COLO829 (cell line): ENCODE measurements at places on chromosomes 12 and 14.

- no peak for DNase-seq
These were observed 8.1 kb upstream of the CYP46A1 start for GRCh38 chr14:99675951-99676350.

GRCh38 chr12:122411537-122411936 lies 10.9 kb downstream of the CLIP1 start:
- no peak for DNase-seq

- DNase-seq, result no peak
These were observed 3.0 kb upstream of the PLEKHG6 start for GRCh38 chr12:6307529-6307928.

- DNase-seq, result no peak
These were observed 2.5 kb downstream of the FUT8 start for GRCh38 chr14:65414961-65415589.

DNA sequence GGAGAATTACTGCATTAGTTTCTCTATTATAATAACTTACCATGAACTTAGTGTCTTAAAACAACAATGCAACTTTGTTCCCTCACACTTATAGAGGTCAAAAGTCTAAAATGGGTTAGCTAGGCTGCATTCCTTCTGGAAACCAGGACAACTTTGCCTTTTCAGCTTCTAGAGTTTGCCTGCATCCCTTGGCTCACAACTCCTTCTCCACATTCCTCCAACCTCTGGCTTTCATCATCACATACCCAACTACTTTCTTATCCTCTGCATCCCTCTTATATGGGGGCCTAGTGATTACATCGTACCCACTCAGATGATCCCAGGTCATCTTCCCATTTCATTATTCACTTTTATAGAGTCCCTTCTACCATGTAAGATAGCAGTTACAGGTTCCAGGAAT lies 251.1 kb downstream of the C12orf50 start:
- DNase-seq, result no peak

DNA sequence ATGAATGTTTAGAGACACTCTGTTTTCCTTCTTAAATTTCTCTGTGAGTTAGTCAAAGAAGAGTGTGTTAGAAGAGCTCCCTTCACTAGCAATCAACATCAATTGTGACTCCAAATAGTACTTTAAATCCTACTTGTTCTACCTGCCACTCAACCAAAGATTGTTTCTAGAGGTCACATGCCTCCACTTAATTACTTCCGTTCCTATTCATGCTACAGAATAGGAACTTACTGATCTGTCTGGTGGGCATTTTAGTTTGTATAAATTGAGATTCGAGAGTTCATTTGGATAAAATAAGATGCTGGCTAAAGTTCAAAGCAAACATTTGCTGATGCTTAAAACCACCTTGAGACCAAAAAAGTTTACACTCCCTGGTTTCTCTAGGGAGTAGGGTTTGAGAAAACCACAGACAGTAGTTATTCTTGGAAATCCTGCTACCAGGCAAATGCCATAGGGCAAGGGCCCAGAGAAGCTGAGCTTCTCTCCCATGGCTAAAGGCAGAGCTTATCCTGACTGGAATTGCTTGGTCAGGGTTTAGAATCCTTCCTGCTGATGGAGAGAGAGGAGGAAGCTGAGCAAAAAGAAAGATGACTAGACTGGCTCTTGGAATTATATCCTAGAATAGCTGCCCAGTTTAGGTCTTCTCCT lies 389.6 kb upstream of the ATP2B1 start:
- no peak for DNase-seq

DNA sequence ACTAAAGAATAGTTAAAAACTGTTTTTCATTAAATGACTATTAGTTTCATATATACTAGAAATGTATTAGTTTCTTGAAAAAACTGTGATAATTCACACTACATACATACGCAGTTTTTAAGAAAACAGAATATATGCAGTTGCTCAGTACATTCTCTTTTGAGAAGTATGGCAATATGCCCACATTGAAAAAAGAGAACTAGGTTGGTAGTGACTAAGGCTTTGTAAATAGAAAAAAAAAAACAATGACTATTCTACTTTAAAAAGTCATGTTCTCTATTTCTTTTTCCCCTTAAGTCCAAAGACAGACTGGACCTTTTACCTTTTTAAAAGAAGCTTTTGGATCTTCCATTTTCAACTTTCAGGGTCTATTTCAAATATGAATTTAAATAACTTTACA lies 25.0 kb downstream of the SNX6 start:
- no peak for DNase-seq

- DNase-seq, result no peak
These were observed 131.3 kb downstream of the ZFP36L1 start for GRCh38 chr14:68661226-68662225.

GRCh38 chr12:116582610-116583009 lies 23.4 kb downstream of the MAP1LC3B2 start:
- DNase-seq, result peak; percentile 72

- peak; percentile 62 for DNase-seq
These were observed 50.2 kb downstream of the KCNK13 start for GRCh38 chr14:90111895-90112534.

- DNase-seq, result no peak
These were observed 338.5 kb downstream of the FSCB start for GRCh38 chr14:44168566-44168965.

- DNase-seq, result peak; percentile 51
These were observed at the start of gene PPP4R4 for GRCh38 chr14:94173885-94174603. PPP4R4 (plus strand) TSS chr14:94174322; CDS start chr14:94174466, 144 bp downstream.

DNA sequence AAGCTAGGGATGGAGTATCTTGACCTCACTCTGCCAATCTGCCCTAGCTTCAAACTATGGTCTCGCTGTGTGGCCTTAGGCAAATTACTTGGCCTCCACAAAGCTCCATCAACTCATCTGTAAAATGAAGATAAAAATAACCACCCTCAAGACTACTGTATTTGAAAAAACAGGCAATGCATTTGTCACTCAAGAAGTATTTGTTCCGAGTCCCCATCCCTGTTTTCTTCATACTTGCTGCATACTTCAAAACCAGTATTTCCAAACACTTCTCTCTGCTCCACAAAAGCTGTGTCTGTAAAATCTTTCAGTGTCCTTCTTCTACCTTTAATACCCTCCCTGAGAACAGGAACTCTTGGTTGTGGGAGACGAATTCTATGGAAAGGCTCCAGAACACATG lies 47.9 kb downstream of the GTF2A1 start:
- no peak for DNase-seq

DNA sequence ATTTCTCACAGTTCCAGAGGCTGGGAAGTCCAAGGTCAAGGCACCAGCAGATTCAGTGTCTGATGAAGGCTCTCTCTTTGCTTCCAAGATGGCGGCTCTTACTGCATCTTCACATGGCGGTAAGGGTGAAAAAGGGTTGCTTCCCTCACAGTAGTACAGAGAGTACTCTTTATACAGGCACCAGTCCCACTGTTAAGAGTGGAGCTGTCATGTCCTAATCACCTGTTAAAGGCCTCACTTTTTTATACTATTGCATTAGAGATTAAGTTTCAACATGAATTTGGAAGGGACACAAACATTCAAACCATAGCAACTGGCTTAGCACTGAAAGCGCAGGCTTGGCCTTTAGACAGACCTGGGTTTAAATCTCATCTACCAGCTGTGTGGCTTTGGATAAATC lies 50.0 kb upstream of the TCL1A start:
- no peak for DNase-seq

GRCh38 chr12:31773867-31774266 lies 45.0 kb upstream of the AMN1 start:
- DNase-seq, result no peak

DNA sequence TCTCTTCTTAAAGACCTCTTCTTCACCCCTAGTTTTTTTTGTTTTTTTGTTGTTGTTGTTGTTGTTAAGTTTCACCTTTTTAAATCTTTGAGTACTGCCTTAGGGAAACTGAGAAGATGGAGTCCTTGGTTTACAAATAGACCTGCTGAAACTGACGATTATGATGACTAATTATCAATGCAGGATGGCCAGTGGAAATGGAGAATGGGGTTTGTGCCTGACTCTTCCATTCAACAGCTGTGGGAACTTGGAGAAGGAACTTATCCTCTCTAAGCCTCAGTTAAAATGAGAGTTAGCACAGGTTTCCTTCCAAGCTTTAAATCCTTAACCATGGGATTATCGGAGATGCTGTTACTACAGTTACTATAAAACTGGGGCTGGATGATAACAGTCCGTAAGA lies 66.7 kb upstream of the PNMA1 start:
- DNase-seq, result no peak

GRCh38 chr14:92460916-92461579 lies 52.5 kb upstream of the RIN3 start:
- DNase-seq, result no peak

DNA sequence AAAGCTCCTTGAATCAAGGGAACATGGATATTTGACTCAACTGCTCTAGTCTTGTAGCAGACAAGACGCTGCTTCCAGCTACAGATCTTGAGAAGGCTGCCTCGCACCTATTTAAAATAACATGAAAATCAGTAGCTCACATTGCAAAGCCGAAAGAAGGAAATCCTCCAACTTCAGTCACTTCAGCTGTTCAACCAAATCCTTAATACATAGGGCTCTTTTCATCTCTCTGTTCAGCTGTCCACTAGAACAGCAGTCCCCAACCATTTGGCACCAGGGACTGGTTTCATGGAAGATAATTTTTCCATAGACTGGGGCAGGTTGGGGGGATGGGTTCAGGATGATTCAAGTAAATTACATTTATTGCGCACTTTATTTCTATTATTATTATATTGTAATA lies 1116.0 kb upstream of the TMEM132C start:
- DNase-seq, result no peak

- DNase-seq, result no peak
These were observed 11.3 kb downstream of the PHLDA1 start for GRCh38 chr12:76020281-76020680.

DNA sequence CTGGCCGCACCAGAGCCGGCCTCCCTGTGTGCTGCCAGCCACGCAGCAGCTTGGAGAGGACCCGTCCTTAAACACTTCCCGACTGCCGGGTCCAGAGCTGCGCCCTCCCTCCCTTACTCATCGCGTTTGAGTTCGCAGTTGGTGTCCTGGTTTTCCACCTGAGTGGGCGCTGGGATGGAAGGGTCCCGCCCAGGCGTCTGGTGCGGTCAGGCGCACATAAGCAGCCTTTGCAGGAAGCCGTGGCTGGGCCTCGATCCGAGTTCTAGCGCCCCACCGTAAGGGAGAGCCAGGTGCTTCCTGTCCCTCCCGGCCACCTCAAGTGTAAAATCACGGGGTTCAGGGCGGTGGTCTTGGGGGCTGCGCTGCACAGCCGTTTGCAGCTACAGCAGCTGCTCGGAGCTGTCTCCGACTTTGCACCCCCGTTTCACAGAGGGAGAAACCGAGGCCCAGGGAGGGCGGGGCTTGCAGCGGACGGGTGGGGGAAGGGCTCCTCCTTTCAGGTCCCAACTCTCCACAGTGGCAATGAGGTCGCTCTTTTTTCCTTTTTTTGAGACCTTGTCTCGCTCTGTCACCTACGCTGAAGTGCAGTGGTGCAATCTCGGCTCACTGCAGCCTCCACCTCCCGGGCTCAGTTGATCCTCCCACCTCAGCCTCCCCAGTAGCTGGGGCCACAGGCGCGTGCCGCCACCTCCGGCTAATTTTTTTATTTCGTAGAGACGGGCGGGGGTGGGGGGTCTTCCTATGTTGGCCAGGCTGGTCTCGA lies 51.3 kb downstream of the LRCOL1 start:
- no peak for DNase-seq

DNA sequence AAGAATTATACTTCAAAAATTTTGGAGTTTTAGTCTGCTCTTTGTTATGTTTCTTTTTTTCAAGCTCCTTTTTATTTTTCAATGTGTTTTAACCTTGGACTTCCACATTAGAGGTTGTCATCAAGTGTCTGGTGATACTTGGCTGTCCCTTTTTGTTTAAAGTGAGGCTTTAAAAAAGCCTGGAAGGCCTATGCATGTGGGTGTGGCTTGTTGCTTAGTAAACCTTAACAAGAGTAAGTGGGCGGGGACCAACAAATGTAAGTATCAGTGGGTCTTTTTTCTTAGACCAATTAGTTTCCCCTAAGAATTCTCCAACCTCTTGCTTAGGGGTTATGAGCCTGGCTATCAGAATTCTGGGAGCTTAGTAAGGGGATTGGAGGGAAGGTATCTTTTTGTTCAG lies 26.4 kb downstream of the HCFC2 start:
- peak; percentile 13 for DNase-seq

GRCh38 chr14:63204407-63205043 lies at the start of gene RHOJ:
RHOJ (plus strand) TSS chr14:63204443; CDS start chr14:63204870, 427 bp downstream.
- DNase-seq, result no peak
